ENCODE measurements at places on chromosomes 6 and 20. TPM values are rescaled to one million over a fixed set of nuclear protein-coding genes. Genes with fewer than 3 reads are reported as not detected.

MAK gene
- total RNA-seq: not detected

DNA sequence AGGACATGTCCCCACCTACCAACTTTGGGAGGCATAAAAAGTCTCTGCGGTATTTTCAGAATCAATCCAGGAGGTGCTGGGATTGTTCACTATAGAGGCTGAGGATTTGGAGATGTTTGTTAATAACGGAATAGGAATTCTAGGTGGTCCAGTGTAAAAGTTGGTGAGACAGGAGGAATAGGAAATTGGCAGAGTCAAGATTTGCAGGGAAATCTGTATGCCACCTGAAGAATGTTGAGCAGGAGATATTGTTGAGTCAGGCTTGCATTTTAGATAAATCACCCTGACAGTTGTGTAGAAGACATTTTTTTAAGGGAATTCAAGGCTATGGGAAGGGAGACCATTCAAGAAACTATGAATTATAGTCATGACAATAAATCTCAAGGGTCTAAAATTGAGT, 124.8 kb downstream of the COL12A1 start:
- no peak for ATAC-seq

GRCh38 chr6:127641905-127642304, 64.9 kb downstream of the C6orf58 start:
- no peak for ATAC-seq

GRCh38 chr6:90222724-90223198, 73.9 kb downstream of the BACH2 start:
- no peak for ATAC-seq

DNA sequence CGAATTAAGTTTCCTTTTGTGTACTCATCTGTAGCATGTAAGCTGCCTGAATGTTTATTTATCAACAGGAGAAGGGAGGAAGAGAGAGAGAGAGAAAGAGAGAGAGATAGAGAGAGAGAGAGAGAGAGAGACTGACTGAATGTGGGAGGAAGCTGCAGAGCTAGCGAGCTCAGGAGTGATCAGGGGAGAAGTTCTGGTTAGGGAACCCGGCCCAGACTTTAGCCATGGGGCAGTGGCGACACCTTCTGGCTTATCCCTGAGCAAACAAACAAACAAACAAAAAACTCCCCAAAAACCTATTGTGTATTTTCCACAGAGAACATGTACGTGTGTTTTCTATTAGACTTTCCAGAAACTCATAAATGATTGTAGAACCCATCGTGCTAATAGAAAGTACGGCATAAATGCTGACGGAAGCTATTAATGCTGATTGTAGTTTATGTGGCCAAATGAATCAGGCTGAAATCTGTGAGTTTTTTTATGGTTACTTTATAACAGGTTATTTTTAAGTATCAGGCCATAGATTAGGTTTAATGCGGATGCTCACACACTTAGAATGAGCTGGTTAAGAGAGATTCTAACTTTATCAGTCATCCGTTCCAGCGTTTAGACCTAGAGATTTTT, 92.8 kb downstream of the CLIC5 start:
- peak; percentile 61 for ATAC-seq

- no peak for ATAC-seq
These were observed 28.6 kb upstream of the OGFRL1 start for GRCh38 chr6:71259888-71260604.

DNA sequence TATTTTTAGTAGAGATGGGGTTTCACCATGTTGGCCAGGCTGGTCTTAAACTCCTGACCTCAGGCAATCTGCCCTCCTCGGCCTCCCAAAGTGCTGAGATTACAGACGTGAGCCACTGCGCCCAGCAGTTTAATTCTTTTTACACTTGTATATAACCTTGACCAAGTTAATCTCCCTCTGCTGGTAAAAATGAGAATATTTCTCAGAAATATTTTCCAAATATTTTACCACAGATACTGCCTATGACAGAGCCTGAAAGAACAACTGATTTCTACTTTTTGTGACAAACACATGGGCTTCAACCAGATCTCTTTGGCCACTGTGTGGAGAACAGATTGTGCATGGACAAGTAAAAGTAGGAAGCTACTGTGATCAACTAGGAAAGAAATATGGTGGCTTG, 21.2 kb upstream of the NHSL1 start:
- ATAC-seq: no peak

DNA sequence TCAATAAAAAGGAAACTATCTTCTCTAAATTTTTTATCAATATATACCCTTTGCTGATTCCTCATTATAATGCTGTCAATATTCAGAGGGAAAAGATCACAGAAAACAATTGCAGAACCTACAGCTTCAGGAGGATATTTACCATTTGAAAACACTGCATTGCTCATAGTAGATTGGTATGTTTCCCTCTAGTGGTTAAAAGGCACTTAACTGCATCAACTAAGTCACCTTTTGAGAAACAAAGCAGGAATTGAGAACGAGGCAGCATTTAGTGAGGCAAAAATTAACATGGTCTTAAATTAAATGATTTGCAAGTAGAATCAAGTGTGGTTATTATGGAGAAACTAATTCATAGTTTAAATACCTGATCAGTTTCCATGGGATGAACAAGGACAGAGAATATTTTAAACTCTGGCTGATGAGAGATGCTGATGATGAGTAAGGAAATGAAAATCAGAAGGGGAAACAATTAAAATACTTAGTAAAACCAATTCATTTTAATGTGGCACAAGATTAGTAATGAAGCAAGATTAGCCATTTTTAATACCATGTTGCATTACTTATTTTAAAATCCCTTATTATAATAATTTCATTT, 642.1 kb downstream of the EPHA7 start:
- no peak for ATAC-seq

DNA sequence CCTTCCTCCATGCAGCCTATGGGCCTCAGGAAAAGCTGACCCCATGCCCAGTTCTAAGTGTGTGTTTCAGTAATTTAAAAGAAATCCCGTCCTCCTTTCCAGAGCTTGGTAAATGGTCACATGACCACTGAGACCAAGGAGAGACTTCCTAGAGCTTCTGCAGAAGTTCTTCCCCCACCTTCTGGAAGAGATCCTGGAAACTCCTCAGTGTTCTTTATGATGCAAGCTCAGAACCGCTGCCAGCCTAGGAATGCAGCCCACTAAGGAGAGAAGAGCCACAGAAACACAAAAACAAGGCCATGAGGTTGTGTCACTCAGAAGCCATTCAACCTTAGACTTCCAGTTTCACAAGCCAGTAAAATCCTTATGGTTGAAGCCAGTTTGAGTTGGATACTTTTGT, 348.4 kb downstream of the TPBG start:
- peak; percentile 87 for ATAC-seq

Data from gastroesophageal sphincter (tissue), 4 donors.